ENCODE measurements at places on chromosomes 4 and X.

DNA sequence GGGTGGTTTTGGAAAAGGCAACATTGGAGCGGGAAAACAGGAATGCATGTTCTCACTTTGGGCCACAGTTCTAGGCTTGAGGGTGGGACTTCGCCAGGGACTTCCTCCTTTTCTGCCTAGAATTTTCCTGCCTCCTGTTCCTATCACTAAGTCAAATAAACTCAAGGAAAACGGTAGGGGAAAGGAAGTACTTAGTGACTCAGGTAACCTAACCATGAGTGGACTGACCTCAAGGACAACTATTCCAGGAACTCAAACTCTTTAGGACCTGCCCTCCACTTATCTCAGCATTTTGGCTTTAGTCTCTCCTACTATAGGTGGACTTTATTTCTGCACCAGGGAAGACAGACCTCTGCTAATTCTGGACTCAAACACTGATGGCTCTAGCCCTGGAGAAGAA is 281.7 kb downstream of the ZNF674 start:
- DNase-seq = no peak

- DNase-seq = no peak
These were observed 49.6 kb upstream of the ATXN3L start for GRCh38 chrX:13369256-13370030.

- no peak for DNase-seq
These were observed 72.9 kb downstream of the YIPF6 start for GRCh38 chrX:68571610-68572311.

GRCh38 chr4:38111024-38111423 is 150.8 kb downstream of the PTTG2 start:
- DNase-seq = no peak

DNA sequence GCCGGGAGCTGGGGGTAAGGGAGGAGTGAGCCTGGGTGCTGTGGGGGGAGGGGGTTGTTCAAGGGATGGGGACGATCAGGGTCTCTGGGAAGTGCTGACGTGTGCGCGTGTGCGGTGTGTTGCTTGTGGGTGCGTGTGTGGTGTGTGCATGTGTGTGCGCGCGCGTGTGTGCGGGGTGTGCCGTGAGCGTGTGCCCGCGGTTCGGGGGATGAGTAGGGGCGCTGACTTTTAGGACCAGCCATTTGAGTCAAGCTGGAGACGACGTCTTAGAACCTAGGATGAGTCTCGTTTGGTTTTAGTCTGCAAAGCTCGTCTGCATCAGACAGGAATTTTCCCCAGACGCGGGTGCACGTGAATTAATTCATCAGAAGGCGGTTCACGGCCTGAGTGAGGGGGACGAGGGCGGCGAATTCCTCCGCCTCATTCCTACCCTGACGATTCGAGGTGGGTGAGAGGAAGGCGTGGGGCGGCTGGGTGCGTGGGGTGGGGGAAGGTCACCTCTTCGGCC is 950 bp upstream of the TMEM271 start:
- no peak for DNase-seq

- DNase-seq = no peak
These were observed 173.2 kb downstream of the MGST2 start for GRCh38 chr4:139838811-139839210.

GRCh38 chrX:147679356-147680005 is 232.2 kb upstream of the FMR1 start:
- no peak for DNase-seq

DNA sequence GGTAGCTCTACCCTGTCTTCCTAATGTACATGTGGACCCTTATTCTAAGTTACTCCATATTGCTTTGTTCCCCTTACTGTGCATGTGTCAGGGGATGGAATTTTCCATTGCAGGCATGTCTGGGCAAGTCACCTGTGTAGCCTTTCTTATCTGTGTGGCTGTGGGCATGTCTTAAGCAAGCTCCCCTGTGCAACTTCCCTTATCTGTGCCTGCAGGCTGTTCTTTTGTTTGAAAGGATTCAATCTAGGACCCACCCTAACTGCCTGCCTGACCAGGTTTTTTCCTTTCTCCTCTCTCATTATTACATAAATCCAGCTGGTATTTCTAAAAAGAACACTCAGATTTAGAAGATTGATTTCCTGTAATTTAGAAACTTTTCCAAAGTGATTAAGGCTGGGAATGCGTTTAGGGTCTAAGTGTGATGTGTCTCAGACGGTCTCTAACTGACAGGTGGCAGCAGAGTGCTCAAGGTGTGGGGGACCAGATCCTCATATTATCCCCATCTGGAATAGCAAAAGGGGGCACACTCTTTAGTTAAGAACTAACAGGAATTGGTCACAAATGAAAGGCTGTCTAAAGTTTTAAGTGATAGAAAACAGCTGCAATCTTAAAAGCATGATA is 198.9 kb upstream of the PPP1R2C start:
- no peak for DNase-seq

DNA sequence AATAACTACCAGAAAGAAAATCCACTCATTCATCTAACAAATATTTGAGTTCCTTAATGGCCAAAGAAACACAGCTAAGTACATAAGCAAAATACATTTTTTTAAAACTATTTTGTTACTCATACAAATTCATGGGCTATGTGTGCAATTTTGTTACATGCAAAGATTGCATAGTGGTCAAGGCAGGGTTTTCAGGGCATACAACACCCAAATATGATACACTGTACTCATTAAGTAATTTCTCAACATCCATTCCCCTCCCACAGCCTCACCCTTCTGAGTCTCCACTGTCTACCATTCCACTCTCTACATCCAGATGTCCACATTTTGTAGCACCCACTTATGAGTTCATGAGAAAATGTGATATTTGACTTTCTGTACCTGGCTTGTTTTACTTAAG is 58.2 kb downstream of the BRWD3 start:
- DNase-seq = no peak
